Right ventricle myocardium inferior (tissue), 1 donor: ENCODE measurements at places on chromosomes 4 and X. TPM values are rescaled to one million over a fixed set of nuclear protein-coding genes. Genes with fewer than 3 reads are reported as not detected.

PDLIM3 gene
- total RNA-seq = 281 TPM

NLGN3 gene
- total RNA-seq = 0.49 TPM

ARMCX2 gene
- 30.2 TPM for total RNA-seq

GRIA3 gene
- total RNA-seq = 0.73 TPM

GLUD2 gene
- 1.5 TPM for total RNA-seq

INTS12 gene
- total RNA-seq = 20.9 TPM

OSTC gene
- 30.5 TPM for total RNA-seq

CNKSR2 gene
- total RNA-seq = 0.95 TPM

GRCh38 chr4:175827516-175827915, 15.5 kb upstream of the GPM6A start:
- DNase-seq = no peak

GRCh38 chr4:17164666-17165065, 266.2 kb upstream of the LDB2 start:
- DNase-seq = no peak

DNA sequence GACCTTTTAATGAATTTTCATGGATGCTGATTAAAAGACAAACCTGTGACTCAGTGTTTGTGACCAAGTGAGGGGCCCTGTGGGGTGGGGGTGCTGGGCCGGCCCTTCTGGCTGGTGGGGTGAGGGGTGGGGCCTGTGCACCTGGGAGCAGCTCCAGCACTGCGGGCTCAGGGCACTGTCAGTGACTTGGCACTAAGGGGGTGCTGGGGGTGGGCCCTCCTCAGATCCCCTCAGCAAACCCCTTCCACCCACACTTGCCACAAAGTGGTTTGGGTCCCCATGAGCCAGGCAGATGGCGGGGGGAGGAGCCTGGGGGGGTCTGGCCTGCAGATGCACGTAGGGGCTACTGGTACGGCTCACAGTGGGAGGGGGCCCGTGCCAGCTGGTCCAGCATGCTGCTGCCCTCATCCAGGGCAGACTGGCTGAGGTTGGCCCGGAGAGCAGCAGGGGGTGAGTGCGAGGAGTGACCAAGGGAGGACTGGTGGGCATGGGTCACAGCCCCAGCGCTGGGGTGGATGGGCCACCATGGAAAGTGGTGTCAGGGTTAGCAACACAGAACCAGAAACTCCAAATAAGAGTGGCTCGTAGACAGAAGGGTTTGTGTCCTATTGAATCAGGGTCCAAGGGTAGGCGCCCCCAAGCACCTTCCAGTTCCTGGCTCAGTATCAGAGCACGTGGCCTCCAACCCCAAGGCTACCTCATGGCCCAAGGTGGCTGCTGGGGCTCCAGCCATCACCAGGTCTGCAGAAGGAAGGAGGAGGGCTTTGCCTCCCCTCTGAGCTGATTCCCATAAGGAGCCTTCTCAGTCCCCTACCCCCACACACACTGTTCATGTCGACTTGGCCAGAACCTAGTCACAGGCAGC, 10.1 kb downstream of the NKX1-1 start:
- DNase-seq = no peak

GRCh38 chr4:90281541-90282355, 154.6 kb downstream of the CCSER1 start:
- DNase-seq = no peak

DNA sequence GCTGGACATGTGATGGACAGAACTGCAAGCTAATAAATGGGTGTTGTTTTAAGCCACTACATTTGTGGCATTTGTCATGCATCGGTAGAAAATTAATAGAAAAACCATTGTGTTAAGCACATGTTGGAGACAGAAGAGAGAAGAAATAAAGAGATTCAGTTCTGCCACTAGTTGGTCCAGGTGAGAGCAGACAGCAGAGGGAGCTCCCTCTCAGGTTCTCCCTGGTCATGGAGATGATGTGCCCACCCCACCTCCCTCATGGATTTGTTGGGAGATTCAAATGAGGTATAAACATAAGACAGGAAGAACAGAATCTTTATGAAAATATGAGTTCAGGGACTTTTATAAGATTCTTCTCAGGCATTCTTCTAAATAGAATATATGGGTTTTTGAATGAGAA, 36.8 kb upstream of the OCIAD2 start:
- no peak for DNase-seq

DNA sequence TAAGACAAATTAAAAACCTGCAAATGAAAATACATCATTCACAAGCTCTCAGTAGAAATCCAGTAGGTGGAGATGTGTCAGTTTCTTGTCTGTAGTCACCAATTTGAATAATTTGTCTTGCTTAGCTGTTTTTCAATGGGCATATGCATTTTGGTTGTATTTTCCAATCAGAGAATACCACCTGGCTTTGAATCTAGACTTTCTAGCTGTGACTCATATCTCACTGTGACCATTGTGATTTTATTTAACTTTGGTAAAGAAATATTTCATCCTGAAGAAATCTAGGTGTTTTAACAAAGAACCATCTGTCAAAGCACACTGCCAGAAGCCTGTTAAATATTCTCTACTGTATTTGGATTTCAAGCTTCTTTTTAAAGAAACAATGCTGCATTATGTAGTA, 1650.6 kb upstream of the IGFBP7 start:
- DNase-seq = no peak

GRCh38 chr4:145290955-145291354, 110.6 kb upstream of the OTUD4 start:
- no peak for DNase-seq

GRCh38 chr4:159487284-159487747, 384.4 kb downstream of the RAPGEF2 start:
- DNase-seq = no peak

DNA sequence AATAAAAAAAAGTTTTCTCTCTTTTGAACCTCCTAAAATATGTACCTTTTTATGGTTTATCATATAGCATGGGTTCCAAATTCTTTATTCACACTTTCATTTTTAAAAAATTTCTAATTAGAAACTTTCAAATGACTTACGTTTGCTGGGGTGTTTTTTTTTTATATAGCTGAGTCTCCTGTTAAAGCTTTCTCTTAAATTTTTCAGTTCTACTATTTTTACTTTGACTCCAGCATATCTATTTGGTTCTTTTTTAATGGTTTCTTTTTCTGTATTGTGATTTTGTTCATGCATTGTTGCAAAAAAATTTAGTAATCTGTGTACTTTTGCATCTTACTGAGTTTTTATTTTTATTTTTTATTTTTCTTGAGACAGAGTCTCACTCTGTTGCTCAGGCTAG, 22.3 kb downstream of the ZNF718 start:
- no peak for DNase-seq

DNA sequence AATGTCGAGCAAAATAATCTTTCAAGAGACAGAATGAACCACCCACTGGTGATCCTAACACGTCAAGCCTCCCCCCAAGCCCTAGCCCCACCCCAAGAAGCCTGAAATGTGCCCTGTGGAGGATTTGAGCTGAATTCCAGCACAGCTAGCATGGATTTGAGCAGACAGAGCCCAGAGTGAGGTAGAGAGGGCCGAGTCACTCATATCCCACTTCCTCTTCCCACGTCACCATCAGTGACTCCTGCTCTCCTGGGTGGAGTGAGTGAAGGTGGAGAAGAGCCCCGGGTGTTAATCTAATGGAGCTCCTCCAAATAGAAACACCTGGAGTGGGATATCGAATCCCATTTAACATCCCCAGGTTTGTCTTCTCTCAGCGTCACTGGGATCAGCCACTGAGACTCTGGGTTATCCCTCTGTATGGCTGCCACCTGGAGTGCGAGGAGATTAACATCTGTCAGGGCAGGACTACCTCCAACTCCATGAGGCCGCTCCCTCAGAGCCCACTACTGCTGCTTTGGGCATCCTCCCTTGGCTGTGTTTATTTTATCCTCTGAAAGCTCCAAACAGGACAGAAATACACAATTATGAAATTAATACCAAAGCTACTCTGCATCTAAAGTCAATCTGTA, 136.6 kb downstream of the NWD2 start:
- no peak for DNase-seq

- DNase-seq = no peak
Measured at GRCh38 chrX:119895843-119896326, at the start of gene AKAP14. TSS of gene AKAP14 (plus strand) at chrX:119895893. CDS start at chrX:119903224, 7,331 bp downstream.

DNA sequence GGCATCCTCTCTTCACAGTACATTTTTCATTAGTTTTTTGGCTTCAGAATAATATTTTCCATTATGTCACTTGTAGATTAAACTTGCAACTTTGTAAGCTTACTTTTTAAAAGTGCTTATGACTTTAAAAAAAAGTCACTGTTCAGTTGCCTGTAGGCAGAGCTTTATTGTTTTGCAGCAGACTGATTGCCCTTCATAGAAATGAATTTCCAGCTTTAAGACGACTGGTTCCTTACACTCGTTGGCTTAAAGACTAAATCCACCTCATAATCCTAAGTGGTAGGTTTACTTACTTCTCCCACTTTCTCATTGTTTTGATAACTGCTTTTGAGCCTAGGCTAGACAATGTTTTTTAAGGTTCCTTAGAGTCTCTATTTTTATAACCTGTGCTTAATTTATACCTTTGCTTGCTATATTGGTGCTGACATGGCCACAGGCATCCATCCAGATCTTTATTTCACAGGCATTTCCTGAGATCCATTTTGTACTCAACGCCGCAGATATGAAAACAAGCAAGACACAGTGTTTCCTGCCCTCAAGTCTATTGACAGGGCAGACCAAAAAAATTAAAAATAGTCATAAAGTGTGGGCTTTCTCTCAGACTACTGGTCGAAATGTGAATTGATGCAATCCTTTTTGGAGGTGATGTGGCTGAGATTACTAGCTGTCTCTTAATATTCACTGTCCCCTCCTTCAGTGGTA, 12.6 kb upstream of the IL13RA2 start:
- no peak for DNase-seq

DNA sequence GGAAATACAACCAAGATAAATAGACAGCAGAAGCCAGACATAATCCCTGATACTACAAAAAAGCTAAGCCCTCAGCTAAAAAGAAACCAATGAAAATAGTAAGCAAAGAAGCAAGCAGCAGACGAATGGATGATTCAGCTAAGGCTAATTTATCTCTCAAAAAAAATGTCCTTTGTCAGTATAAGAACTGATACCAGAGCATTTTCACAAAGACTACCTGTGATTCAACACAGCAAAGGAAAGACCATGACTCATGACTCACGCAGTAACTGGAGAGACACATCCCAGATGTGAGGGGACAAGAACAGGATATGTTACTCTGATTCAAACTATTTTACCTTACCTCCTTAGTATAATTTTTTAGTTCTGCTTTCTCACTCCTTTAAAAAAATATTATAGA, 22.7 kb upstream of the TMPRSS11F start:
- no peak for DNase-seq

DNA sequence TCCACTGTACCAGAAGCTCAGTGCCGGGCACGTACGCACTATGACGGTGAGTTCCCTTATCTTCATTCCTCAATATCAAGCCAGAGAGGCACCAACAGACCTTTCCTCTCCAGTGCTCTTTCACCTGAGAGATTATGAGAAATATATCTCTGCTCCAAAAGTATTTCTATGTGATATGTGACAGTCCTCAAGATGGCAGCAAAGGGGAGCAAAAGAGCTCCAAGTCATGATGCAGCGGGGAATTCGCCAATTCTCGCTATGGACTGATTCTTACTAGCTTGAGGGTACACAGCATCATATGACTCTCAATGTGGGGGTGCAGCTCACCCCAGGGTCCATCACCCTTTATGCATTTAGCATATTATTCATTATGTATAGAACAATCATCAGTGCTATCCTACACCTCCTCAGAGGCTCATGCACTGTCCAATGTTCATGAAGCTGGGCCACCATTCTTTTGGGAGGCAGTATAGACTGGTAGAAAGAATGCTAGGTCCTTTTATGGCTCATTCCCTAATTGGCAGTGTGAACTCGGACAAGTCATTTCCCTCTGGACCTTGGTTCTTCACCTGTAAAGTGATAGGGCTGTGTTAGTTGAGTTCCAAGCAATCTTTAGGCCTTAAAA, 12.8 kb upstream of the IQSEC2 start:
- DNase-seq = no peak

GRCh38 chrX:41689711-41690110, 938 bp downstream of the GPR34 start:
- DNase-seq = no peak

DNA sequence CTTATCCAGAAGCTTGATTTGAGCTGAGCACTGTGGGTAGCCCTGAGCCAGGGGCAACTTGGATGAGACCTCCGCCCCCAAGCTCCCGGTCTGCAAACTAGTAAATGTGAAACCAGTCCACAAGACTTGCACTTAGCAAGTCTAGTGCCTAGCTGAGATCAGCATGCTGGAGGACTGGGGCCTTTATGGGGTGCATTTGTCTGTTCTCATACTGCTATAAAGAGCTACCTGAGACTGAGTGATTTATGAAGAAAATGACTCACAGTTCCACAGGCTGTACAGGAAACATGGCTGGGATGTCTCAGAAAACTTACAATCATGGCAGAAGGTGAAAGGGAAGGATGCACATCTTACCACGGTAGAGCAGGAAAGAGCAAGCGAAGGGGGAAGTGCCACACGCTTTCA, 42.1 kb upstream of the HOPX start:
- DNase-seq = no peak

DNA sequence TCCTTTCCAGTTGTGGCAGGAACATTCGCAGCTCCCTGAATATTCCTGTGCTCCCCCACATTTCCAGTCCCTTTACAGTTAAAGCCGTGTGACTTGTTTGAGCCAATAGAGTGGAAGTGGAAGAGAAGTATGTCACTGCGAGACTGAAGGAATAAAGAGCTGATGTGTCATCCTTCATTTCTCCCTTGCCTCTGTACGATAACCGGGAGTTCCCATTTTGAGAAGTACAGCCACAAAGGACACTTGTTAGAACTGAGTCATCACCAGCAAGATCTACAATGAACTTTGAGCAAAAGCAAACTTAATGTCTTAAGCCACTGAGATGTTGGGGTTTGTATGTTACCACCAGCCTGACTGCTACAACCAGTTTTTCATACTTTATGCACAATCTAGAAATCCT, 92.3 kb downstream of the SPRY1 start:
- DNase-seq = no peak

DNA sequence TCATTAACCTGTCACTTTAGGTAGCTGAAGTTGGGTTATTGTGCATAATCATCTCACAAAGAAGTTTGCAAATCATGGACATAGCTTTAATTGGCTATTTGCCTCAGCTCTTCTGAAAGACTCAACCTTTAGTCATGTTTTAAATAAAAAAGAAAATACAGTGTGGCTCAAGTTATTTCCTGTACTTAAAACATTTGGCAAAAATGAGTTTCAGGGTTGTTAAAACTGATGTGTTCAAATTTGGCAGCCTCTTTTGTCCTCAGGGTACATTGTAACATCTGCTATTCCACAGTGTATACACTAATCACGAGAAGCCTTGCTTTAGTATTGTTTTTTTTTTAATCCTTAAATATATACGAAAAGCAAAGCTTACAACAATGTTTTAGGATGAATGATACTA, 31.5 kb upstream of the HPGD start:
- no peak for DNase-seq
